ENCODE measurements at places on chromosomes 4 and X.

- DNase-seq: no peak
Measured at GRCh38 chr4:5144384-5144783, 93.1 kb downstream of the STK32B start.

DNA sequence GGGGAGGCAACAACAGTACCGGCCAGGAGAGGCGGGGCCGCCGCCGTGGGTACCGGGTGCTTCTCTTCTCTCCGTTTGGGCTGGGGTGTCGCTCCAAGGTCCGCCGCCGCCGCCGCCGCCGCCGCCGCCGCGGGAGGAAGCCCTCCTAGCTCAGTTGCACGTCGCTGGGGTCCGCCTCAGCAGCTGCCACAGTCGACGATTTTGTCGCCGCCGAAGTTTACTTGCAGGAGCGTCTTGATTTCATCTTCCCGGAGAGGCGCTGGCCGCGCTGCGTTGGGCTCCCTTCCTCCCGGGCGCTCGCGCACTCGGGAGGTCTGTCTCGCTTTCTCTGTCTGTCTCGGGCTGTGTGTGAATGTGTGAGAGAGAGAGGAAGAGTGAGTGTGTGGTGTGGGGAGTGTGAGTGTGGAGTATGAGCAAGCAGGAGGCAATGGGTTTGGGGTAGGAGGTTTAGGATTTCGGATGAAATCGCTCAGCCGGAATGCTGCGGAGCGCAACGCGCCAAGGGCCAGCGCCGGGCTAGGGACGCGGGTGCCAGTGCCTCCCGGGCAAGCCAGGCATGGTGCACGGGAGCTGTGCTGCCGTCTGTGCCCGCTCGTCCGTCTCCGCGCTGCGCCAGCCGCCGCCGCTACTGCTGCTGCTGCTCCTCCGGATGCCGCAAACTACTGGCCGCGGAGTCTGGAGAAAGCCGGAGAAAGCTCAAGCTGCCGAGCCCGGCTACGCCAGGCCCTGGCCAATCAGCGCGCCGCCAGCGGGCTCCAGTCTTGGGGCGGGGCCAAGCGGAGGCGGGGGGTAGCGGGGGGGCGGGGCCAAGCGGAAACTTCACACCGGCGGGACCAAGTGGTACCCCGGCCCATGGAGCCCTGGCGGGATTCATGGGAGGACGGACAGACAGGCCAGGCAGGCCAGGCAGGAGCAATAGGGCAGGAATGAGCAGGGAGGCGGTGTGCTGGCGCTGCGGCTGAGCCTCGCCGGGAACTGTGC lies at the start of gene PCDH19:
PCDH19 (minus strand) TSS at position 664 of the 981 bp plus-strand sequence. CDS start 1,676 bp downstream, outside the sequence.
- DNase-seq: peak; percentile 70

- no peak for DNase-seq
Measured at GRCh38 chr4:22959483-22959882, 266.7 kb downstream of the GBA3 start.

DNA sequence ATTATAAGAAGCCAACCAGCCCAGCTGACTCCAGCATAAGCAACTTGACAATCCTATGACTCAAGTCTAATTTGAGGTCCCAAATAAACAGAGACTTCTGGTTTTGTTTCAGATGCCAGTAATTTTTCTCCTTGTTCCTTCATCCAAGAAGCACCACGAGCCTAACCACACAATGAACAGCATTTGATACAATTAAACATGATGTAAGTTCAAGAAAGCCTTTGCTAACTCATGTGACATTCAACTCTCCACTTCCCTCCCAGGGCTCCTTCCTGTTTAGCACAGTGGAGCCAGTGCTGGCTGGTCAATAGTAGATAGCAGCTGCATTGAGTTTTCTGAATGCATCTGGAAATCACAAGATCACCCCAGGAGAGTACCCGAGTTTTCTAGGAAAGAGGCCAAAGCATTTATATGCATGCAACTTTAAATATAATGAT lies 206.3 kb downstream of the ARHGAP24 start:
- no peak for DNase-seq

DNA sequence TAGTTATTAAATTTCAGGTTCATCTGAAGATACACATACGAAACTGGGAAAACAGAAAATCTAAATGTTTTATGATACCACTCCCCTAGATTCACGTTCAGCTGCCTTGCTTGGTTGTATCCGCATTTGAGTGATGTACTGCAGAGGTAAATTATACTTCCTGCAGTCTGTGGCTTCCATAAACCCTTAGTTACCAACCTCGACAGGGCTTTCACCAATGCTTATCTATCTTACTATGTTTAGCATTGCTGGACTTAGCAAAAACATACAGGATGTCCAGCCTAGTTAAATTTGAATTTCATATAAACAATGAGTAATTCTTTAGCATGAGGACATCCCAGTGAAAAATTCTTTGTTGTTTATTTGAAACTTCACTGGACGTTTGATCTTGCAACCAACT lies 108.8 kb downstream of the TMA16 start:
- no peak for DNase-seq

GRCh38 chr4:38382520-38382919 lies 281.5 kb upstream of the KLF3 start:
- no peak for DNase-seq

GRCh38 chr4:77581724-77582123 lies 23.9 kb upstream of the CXCL13 start:
- no peak for DNase-seq

DNA sequence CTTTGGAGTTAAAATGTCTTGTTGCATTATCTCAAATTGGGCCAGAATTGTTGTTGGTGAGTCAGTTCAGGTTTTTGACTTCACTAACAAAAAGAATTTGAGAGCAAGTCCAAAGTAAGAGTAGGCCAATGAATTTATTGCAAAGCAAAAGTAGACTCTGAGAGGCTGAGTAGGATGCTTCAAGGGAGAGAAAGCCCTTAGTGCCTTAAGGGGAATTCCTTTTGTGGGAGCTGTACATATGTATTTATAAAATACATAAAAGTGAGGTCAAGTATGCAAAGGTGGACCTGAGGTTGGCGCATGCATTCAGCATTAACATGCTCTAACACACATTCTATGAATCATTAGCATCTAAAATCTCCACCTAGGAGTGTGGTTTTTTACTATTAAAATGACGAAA lies 565.4 kb downstream of the GRXCR1 start:
- DNase-seq: no peak

- no peak for DNase-seq
Measured at GRCh38 chr4:179165862-179166261, 1723.6 kb upstream of the AGA start.

DNA sequence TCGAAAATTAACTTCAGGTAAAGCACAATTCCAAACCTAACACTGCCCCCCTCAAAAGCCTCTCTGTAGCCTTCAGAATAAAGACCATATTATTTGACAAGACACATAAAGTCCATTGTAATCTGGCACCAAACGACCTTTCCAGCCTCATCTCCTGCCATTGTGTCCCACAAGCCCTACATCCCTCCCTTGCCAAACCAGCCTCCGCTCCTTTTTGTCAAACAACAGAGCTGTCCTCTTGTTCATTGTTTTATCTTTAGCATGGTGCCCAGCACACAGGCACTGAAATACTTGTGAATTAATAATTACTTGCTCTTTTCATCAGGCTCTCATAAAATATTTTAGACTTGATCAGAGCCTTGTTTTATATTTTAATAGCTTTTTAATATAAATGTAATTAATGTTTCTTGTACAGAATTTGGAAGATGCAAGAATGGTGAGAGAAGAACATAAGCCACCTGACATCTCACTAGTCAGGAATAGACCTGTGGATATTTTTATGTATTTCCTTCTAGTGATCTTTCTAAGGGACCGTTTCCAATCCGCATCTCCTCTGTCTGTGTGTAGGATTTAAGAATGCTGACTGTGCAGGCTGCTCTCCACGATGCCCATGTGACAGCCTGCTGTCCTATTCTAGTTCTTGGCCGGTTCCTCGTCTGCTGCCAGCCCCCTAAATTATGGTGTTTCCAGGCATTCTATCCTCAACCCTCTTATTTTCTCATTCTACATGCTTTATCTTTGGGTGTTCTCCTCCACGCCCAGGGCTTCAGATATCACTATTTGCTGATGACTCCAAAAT lies 3.0 kb upstream of the IRF2 start:
- DNase-seq: no peak

DNA sequence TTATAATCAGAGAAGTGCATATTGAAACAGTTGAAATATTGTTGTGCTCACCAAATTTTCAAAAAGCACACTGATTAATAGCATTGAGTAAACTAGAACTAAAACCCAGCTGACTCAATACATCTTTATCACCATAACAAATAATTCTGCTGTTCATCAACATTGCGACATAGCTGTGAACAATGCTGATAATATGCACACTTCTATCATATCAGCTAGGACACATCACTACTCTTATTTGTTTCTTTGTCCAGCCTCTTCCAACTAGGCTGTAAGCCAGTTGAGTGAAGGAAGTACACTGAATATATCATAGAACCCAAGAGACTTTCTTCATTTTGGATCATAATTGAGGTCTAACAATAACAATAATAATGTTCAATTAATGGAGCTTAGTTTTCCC lies 349.7 kb downstream of the IQCM start:
- no peak for DNase-seq

GRCh38 chr4:116197317-116197809 lies 888.0 kb downstream of the TRAM1L1 start:
- DNase-seq: no peak

DNA sequence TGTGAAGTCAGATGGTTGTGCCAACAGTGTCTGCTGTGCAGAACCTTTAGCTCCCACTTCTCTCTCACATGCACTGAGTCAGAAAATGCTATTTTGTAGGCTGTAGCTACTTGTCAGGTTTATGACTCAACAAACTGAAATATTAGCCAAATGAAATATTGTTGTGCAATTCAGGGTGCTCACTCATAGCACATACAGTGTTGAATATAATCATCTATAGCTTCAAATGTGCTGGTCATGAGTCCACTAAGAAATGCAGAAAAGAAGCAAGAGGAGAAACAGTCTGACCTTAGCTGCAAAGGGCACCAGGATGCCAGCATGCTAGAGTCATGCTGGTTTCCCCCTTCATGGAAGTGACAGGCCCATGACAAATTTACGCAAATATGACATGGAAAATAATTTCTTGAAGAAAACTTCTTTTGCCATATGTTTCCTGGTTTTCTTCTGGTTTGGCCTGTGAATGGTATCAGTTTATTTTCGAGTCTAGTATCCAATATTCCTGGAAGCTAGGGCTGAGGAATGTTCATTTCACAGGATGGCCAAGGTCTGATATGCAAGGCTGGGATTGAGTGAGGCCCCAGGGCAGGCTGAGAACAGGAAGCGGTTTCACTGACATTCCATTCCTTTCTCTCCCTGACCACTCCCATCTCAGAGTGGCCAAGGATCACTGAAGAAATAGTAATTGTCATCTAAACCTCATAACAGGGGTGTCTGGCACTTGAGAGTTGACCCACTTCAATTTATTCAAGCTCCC lies 10.3 kb upstream of the CXCL2 start:
- DNase-seq: no peak

- peak; percentile 47 for DNase-seq
Measured at GRCh38 chr4:165464376-165464775, 85.6 kb downstream of the CPE start.

GRCh38 chrX:20857746-20858145 lies 516.5 kb upstream of the CNKSR2 start:
- DNase-seq: no peak

DNA sequence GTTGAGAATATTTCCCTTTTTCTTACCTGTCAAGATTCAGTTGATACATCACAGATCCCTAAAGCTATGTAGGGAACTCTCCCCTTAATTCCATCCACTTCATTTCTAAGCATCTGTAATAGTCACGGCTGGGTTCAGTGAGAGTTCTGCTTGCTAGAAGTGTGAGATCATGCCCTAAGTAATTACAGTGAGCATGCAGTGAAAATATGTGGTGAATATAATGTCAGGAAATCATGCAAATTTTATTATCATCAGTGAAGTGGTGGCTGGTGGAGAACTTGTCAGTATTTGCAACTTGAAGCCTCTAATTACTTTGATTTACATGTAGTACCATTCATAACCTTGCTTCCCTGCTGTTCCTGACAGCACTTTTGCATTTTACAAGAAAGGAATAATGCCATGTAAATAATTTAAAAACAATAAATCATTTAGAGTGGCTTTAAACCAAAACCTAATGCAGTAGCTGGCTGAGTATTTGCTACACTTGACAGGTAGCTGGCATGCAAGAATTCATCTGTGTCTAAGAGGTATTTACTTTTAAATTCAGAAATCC lies 28.3 kb upstream of the CFAP299 start:
- DNase-seq: no peak

DNA sequence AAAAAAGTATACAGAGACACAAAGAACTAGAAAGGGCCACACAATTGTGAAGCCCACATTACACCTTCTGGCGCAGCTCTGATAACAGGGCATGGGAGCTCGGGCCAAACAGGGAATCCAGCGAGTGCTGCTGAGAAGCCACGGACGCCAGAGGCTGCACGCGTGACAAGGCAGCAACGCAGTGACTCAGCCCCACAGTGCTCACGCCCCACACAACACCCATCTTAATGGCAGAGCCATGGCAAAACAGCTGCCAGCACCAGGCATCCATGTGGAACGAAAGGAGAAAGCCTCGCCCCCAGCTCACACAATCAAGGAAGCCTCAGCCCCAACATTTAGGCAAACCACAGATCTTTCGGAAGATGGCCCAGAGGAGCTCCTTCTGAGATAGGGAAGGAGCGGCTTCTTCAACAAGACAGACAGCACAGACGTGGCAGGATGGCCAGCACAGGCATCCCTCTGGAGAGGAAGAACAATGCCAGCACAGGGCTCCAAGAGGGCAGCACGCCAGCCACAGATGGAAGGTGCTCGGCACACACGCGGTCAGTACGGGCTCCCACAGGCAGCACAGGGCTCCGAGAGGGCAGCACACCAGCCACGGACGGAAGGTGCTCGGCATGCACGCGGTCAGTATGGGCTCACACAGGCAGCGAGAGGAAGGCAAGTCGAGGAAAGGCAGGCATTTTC lies 33.1 kb downstream of the GAK start:
- no peak for DNase-seq

DNA sequence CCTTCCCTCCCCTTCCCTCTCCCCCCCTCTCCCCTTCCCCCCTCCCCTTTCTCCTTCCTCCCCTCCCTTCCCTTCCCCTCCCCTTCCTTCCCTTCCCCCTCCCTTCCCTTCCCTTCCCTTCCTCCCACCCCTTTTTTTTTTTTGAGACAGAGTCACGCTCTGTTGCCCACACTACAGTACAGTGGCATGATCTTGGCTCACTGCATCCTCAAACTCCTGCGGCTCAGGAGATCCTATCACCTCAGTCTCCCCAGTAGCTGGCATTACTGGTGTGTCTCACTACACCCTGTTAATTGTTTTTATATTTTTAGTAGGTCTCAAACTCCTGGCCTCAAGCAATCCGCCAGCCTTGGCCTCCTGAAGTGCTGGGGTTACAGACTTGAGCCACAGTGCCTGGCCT lies 66.6 kb downstream of the TBC1D9 start:
- no peak for DNase-seq

DNA sequence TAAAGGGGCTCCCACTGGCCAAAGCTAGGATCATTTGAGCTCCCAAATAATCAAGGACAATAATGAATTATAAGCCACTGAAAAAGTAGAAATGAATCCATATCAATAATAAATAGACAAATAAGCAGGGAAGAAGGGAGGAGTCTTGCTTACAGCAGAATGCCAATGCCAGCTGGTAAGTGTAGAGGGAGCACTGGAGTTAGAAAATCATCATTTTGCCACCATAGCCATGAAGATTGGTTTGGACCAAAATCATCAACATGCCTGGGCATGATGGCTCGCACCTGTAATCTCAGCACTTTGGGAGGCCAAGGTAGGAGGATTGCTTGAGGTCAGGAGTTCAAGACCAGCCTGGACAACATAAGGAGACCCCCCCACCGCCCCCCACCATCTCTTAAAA lies 20.4 kb upstream of the SH3KBP1 start:
- DNase-seq: no peak

Measured in NCI-H446 (cell line).